ENCODE measurements at places on chromosomes 7 and 10.

- DNase-seq = no peak
Observed at GRCh38 chr7:128113839-128114238, 82.6 kb upstream of the LRRC4 start.

DNA sequence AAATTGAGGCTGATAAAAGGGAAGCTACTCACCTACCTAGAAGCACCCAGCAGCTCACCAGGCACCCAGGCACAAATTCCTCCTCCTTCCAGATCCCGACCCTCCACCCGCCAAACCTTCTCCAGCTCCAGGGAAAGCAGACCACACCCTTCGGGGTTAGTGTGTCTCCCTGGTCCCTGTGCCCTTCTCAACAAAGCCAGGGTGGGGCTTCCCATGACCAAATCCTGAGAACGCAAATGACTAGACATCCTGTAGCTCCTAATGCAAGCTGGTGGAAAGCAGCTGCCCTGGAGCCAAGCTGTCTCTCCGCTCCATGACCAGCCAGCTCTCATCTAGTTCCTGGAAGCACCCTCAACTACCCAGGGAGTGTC, 4.4 kb downstream of the TBX20 start:
- no peak for DNase-seq

DNA sequence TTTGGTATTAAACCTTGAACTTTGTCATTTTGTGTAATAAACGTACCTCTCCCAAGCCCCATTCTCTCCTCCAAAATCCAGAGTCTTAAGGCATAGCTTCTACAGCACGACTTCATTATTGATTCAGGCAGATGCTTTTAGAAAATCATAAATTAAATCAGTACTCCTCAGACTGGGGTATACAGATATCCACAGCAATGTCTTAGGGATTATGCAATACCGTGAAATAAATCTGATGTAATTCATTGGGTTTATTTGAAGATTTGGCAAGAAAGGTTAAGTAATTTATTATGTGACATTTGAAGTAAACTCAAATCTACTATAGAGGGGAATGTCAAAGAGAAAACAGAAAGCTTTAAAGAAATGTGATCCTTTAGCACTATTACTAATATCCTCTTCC, 246.1 kb upstream of the PLXDC2 start:
- no peak for DNase-seq

DNA sequence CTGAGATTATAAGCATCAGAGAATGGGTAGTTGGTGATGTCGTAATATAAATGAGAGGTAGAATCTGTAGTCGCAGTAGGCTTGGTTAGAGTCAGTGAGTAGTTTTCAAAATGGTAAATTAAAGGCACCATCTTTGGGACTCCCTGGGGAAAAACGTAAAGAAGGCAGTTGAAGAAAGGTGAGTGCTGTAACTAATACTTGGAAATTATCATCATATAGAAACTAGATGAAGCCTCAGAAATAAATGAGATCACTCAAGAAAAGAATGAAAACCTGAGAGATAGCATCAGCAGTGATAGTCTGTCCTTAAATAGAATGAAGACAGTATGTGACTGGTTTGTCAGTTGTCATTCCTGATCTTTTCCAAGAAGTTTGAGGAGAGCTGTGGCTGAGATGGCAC, 23.8 kb downstream of the PALS2 start:
- DNase-seq = no peak
